Activated CD4-positive, CD25-positive, alpha-beta regulatory T cell (primary cell): ENCODE measurements at places on chromosomes 2 and 18.

DNA sequence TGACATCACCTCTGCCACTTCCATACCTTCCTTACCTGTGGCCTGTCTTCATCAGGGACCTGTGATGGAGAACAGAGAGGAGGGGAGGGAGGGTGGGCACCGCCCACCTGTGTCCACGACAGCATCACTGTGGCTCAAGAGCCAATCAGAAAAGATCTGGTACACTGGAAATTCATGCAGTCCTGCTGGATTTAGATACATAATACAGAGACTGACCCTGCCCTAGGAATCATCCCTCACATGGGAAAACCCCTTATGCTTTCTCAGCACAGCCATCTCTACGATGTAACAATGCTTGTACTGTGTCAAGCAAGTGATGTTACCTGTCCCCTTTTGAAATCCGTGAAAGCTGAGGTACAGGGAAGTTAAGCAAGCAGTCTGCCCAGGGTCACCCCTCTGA lies 145.6 kb upstream of the EPAS1 start:
- DNase-seq: no peak

- DNase-seq: no peak
Measured at GRCh38 chr2:228430986-228431385, 249.5 kb upstream of the SPHKAP start.

DNA sequence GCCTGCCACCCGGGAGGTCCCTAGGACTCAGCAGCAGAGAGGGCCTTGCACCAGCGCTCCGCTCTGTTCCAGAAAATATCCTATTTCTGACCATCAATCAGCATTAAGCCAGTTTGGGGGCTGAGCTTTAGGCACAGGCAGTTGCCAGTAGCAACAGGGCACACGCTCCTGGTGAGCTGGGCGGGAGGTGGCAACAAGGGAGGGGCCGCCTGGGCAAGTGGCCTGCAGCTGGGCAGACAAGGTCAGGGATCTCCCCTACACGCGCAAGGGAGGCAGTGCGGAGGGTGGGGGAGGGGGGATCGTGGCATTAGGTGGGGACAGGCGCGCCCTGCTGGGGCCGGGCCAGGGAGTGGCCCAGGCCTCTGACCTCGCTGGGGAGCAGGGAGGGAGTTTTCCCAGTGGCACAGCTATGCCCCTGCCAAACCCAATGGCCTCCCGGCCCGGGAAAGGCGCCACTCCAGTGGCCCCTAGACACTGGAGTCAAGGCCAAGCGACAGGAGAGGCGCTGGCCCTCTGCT lies 302.8 kb downstream of the NCKAP5 start:
- DNase-seq: no peak

- no peak for DNase-seq
Measured at GRCh38 chr2:120678251-120678650, 57.4 kb upstream of the GLI2 start.

DNA sequence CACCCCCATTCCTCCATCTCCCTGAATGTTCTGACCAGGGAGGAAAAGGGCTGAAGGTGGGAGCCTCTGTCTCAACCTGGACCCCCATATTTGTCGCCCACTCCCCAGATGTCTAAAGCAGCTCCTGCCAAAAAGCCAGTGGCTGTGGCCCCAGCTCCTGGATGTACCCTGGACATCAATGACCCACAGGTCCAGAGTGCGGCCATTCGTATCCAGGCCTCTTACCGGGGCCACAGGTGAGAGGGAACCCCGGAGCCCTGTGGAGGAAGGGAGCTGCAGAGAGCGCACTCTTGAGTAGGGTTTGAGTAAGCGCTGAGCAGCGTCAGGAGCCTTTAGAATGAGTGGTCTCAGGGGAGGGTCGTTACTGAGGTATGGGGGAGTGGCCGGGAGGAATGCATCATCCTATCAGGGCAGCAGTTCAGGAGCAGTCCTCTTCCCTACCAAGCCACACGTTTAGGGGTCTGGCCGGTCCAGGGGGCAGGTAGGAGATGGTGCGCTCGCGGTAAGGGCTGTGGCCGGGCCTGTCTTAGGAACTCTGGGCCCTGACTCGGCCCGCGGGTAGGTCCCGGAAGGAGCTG lies 2.4 kb upstream of the GMPPA start:
- DNase-seq: no peak

DNA sequence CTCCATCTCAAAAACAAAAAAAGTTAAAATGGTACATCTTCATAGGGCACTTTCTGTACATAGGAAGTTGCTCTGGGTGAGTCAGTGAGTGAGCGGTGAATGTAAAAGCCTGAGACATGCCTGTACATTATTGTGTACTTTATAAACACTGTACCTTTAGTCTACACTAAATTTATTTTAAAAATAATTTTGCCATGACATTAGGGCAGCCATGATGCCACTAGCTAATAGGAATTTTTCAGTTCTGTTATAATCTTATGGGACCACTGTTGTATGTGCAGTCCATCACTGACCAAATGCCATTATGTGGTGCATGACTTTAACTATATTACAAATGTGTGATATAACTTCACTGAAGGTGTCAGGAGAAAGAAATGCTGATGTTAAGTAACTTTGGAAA lies 11.0 kb upstream of the TXNDC2 start:
- DNase-seq: no peak

DNA sequence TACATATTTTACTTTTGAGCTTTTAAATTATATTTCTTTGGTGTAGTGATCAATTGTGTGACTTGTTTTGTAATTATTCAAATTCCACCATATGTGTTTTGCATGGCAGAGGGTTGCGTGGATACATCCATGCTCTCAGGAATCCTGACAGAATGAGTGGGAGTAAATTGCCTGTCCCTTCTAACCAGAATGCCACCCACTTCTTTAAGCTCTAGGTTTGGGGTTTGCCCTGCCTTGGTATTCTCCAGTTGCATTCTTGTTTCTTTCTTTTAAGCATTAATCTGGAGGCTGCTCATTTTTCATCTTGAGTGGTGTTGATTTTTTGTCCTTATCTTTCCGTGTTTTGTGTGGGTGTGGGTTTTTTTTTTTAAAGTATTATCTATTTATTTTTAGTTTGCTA lies 360.0 kb downstream of the PTPRM start:
- no peak for DNase-seq
